Cerebellar cortex (tissue), 1 donor: ENCODE measurements at places on chromosomes 5 and 9.

GRCh38 chr5:150142959-150143349, 12.7 kb downstream of the PDGFRB start:
- DNase-seq = no peak

DNA sequence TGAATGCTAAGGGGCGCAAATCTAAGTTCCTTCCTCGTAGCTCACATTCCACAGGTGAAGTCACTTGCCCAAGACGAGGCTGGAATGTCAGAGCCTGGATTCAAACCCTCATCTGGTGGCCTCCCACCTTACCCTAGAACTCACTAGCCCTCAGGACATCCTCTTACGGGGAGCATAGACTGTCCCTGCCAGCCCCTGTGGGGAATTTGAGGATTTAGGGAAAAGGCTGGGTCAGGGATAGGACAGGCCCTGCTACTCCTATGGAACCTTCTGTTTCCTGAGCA, 45.0 kb downstream of the IRF1 start:
- no peak for DNase-seq

- DNase-seq = no peak
Measured at GRCh38 chr5:75663579-75664284, 52.5 kb downstream of the ANKDD1B start.

- no peak for DNase-seq
Measured at GRCh38 chr5:108639366-108639765, 108.3 kb upstream of the FER start.

- DNase-seq = no peak
Measured at GRCh38 chr5:38591523-38591849, 35.0 kb upstream of the LIFR start.

GRCh38 chr9:126061575-126061974, 265.1 kb upstream of the MVB12B start:
- DNase-seq = no peak

DNA sequence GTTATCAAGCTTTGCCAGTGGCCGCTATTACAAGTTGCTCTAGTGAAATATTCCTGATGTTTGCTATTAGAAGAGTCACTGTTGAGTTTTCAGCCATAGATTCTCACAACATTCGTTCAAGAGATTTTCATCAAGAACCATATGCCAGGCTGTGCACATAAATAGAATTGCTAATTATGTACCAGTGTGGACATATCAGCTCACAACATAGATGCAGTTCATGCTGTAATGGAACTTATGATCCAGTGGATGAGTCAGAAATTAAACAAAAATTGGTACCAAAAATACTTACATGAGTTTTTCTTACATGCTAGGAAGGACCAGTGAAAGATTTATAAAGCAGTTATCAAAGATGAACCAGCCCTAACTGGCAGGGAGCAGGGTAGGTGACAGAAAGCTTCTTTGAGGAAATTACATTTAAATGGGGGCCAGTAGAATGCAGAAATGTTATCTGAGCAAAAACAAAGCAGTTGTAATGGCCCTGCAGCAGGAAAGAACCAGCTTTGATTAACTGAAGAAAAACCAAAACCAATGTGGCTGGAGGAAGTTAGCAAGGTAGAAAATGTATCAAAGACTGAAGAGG, 404.2 kb downstream of the DNAH5 start:
- DNase-seq = no peak

- DNase-seq = no peak
Measured at GRCh38 chr5:7794823-7795222, 56.1 kb downstream of the CFAP90 start.

DNA sequence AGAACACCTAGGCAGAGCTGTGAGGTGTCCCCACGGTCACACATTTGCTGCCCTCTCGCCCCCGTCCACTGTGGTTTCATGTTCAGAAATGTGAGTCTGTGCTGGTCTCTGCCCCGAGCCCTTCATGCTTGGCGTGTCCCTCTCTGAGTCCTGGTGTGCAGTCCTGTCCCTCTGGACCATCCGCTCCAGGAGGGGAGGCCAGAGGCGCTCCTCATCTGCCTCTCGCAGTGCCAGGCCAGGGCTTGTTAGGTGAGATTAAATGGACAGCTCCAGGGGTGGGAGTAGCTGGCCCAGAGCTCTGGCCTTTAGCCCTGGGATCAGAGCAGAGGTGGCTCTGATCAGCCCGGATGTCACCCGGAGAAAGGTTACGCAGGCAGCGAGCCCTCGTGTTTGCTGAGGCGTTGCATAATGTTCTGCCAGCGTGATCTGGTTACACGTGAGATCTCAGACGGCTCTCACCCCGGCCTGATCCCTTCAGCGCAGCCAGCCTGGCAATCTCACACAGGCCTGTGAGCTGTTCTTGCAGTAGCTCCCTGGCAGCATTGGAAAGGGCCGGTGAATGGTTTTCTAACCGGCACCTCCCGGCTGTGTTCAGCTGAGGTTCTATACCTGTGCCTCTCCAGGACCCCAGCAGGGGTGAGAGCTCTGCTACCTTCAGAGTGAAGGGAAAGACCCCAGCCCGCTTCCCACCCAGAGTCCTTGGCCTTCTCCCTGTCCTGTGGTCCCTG, 24.5 kb downstream of the PTGES2 start:
- peak; percentile 46 for DNase-seq

DNA sequence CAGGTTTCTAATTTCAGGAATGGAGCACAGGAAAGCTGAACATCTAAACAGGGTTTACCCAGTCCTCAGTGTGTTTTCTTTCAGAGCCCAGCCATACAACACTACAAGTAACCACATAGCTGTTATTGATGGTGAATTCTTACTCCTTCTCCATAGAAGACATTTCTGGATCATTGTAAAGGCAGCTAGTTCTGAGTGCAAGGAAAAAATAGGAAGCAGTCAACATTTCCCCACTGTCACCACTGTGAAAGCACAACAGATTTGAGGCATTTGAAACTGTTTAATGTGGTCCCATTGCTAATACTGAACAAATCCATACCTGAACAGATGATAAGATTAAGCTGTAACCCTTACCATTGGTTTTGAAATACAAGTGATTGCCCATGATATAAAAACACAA, 145.0 kb upstream of the PCA3 start:
- no peak for DNase-seq

DNA sequence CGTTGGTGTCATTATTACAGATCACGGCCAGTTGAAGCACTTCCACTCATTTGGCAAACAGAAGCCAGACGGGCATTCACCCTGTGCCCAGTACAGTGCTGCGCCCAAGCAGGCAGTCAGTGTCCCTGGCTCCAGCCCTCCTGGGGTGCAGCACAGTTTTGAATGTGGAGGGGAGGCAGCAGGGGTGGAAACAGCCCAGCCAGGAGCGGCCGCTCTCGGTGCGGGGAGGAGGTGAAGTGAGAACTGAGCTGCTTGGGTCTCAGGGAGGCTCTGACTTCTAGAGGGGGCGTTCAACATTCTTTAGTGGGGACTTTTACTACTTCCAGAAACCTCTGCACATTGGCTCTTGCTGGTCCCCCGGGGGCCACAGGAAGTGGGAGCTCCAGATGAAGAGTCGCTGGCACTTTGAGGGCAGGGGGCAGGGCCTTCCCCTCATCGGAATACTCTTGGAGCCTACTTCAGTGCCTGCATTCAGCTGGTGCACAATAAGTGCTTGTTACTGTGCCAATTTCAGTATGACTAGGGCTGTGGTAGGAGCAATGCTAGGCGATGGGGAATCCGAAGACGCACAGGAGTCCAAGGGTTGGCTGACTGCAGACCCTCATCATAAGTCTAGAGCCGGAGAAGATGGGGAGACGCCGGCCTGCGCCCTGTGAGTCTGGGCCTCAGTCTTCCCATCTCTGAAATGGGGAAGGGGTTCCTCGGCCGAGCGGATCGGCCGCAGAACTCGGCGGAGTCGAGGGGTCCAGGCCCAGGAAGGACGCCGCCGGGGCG, 492 bp upstream of the NEK6 start:
- DNase-seq = no peak

DNA sequence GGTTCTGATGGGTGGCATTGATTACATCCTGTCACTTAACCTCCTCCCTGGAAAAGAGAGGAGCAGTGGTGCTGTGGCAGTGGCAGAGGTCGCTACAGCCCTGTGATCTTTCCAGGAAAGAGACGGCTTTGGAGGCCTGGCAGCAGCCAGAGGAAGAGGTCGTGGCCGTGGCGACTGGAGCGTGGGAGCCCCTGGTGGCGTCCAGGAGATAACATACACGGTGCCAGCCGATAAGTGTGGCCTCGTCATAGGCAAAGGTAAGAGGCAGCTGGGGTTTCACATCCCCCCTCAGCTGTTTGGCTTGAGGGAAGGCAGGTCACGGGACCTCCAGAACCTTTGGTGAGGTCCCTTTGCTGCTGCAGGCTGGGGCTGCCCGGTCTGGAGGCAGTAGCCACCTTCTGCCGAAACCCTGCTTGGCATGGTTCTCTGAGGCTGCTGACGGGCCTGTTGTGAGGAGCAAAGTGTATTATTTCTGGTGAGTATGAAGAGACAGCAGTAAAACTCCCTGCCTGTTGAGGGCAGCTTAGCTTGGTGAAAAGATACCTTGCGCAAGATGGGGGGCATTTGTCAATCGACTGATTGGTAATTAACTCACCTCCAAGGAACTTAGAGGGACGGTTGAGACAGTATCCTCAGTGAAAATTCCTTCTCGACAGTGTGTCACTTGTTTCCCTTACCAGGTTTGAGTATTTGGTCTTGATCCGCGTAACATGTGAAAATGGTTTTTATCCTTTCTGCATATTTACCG, 38.0 kb upstream of the PRDM12 start:
- DNase-seq = no peak

DNA sequence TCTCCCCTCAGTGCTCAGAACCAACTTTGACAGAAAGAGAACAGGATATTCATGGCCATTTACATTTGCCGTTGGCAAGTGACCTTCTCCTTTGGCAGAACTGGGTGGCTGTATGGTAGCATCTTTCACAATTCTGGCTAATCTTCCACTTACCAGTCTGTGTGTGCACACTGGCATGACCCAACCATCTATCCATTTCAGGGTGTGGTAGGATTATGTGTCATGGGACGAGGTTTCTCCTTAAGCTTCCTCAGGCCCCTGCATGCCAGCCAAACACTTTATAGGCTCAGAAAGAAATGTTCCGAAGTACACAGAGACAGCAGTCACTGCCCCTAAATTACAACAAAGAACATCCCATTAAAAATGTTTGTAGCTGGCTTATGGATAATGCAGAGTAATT, 497.1 kb downstream of the NFIB start:
- DNase-seq = no peak

DNA sequence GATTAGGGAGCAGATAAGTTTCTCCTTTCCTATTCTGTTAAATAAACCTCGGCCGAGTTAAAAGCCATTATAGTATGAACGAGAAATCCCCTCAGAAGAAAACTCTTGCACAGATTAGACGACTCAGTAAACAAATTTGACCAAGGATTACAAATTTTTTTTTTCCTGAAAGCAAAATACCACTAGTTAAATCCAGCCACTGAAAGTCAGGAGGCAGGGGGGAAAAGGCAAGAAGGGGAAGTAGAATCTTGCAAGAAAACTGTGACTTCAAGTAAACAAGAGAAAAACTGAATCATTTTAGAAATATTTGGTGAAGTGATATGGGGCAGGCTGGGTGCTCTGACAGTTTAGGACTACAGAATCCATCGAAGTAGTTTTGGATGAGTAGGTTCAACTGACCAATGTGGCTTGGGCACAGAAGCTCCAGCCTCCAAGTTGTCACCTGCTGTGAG, 251.0 kb downstream of the DENND1A start:
- no peak for DNase-seq

DNA sequence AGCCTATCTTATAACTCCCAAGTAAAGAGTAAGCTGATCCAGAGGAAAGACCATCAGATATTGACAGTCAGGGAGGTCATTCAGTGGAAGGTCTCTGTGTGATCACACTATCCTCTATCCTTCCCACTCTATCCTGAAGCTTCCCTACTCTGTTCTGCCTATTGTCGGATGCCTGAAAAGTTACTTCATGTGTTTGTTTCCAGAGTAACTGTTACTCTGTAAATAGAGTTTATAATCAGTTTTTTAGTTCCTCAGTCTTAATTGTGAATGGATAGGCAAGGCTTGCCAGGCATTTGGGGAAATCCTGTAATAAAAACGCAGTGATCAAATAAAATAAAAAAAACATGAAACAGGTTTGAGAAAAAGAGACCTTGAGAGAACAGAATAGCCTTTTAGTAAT, 79.8 kb downstream of the XRCC4 start:
- no peak for DNase-seq

DNA sequence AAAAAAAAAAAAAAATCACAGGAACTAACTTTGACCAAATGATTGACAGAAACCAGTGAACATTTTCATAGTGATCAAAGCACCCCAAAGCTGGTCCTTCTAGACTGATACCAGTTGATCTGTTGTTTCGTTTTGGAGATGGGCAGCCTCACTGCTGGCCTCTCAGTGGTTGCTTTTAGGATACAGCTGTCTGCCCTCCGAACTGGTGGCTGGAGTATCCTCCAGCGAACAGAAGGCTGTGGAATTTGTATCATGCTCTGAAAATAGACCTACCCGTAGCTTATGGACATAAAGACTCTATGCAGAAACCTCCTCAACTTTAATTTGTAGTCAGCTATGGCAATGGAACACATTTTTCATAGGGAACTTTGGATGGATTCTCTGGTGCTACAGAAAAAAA, 49.0 kb downstream of the DCP2 start:
- no peak for DNase-seq

GRCh38 chr9:129801504-129801903, 1.5 kb upstream of the TOR1B start:
- DNase-seq = no peak

- DNase-seq = no peak
Measured at GRCh38 chr9:137691646-137692351, 73.0 kb downstream of the EHMT1 start.

GRCh38 chr5:59583151-59583809, 310.2 kb downstream of the PDE4D start:
- DNase-seq = peak; percentile 28

DNA sequence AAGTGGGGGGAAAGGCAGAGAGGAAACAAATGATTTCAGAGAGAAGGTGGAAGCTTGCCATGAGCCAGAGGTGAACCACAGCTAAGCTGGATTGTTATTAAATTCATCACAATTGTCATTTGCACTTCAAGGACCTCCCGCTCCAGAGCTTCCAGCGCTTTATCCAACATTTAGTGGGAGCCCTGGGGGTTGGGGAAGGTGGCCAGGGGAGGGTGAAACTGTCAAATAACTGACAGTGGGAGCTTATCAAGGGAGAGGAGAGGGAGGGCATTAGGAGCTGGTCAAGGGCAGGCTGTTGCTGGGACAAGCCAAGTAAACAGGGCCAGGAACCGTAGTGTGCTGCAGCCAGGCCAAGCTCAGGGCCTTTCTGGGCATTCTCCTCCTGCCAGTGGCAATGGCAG, 71.5 kb downstream of the SIL1 start:
- peak; percentile 66 for DNase-seq
